ENCODE measurements at places on chromosomes 6 and 20.

- no peak for DNase-seq
Measured at GRCh38 chr20:24450624-24451376, 18.6 kb upstream of the SYNDIG1 start.

DNA sequence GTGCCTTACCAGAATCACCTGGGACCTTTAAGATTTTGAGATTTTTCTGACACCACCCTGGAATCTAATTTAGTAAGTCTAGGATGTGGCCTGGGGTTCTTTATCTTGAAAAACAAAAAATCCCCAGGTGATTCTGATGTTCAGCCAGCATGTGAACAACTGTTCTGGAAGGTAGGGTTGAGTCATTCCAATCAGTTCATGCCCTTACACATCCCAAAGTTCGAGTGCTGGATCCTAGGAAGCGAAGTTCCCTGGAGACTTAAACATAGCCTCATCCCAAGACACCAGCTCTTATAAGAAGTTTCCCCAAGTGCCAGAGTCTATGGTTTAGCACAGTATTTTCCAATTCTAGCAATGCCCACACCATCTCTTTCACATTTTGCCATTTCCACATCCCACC, 6.3 kb upstream of the TSHZ2 start:
- DNase-seq: no peak

GRCh38 chr6:31403283-31404060, at the start of gene MICA:
Gene MICA (plus strand): TSS chr6:31403595. CDS start chr6:31403633, 38 bp downstream.
- no peak for DNase-seq

GRCh38 chr6:54680531-54680930, 166.0 kb upstream of the FAM83B start:
- DNase-seq: no peak

- DNase-seq: no peak
Measured at GRCh38 chr6:103680116-103680515, 1179.6 kb downstream of the HACE1 start.

DNA sequence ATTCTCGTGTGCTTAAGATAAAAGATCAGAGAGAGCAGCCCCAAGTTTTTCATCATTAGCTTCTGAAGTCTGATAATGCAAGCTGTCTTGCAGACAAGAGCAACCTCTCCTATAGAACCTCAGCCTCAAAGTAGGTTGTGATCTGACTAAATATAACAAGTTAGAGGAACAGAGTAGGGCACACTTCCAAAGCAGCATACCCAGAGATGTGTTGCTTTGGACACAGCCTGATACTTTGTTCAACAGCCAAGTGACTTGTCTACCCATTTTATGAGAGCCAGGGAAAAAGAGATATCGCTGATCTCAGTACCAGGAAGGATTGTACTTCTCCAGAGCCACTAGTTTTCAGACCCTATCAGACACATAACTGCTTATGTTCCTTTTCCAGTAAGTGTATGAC, 44.2 kb upstream of the OPRM1 start:
- DNase-seq: no peak

DNA sequence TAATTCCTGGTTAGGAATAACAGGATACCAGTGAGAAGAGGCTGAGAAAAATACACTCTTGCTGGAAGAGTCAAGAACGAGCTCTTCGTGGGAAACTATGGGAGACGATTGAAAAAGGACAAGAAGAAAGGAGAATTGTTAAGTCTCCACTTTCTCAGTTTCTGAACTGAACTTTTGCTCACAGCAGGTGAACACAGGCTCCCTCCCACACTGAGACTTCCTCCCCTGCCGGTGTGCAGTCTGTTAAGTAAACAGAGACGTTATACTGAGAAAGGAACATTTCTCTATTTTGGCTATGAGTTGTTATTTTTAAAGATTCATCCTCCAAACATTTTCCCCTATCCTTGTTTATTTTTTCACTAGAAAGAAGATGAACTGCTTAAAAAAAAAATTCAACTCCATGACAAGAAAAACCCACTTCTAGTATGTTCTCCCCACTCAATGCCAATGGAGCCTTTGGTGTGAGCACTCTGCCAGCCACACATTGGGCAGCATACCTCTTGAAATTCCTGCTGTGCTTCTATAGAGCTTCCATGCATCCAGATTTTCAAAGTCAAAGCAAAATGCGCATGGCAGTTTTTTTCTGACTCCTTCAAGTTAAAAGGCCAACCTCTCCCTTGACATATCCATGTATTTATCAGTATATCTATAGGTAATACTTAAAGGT, 250.5 kb downstream of the ESR1 start:
- no peak for DNase-seq

- no peak for DNase-seq
Measured at GRCh38 chr20:11728937-11729336, 188.8 kb upstream of the BTBD3 start.

- no peak for DNase-seq
Measured at GRCh38 chr6:72788188-72788587, 166.3 kb downstream of the KCNQ5 start.

DNA sequence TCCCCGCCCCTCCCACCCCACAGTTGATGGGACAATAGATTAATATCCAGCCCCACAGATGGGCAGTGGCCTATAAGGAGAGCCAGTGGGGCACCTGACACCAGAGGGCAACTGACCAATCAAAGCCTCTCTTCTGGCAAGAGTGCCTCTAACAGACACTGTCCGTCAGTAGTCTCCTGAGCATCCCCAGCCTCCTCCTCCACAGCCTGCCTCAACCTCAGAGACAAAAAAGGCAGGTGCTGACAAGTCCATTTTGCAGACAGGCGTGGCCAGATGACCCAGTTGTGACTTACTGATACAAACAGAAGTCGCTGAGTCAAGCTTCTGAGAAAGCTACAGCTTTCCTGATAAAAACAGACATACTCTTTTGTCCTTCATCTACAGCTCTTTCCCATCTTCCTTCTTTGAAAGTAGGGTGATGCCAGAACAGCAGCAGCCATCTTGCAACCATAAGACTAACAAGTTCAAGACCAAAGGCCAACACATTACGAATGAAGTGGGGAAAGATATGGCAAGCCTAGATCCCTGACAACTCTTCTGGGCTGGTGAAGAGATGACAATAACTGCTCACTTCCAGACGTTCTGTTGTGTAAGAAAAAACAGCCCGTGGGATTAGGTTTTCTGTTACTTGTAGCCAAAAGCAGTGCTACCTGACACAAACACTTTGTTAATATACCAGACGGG, 12.3 kb downstream of the PPIL1 start:
- DNase-seq: no peak

DNA sequence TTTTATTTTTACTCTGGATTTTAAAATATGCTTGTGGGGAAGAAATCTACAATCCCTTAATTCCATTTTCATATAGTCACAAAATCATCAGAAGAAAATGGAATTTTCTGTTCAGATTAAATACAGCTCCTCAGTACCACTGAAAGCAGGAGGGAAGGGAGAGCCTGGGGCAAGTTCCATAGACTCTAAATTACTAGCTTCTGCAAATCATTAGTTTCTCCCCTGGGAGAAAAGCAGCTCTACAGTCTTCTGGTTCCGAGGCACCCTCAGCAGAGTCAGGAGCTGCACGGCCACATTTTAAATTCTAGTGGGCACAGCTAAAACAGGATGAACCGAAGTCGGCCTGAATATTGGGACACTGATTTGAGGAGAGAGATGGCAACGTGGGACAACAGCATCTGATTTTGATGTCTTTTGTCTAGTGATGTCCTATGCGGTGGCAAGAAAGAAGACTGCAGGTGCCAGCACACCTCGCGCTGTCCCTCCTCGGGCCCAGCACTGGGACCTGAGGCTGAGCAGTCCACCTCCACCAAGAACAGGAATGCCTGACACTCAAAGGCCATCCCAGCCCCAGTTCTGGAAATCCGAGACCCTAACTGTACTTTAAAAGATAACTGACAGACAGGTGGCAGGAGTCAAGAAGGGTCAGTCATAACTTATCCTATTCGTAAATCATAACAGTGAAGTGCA, 90.7 kb downstream of the FOXC1 start:
- DNase-seq: no peak

GRCh38 chr6:72417759-72418158, 204.1 kb upstream of the KCNQ5 start:
- no peak for DNase-seq

- no peak for DNase-seq
Measured at GRCh38 chr20:34180460-34181120, 60.6 kb upstream of the ASIP start.

DNA sequence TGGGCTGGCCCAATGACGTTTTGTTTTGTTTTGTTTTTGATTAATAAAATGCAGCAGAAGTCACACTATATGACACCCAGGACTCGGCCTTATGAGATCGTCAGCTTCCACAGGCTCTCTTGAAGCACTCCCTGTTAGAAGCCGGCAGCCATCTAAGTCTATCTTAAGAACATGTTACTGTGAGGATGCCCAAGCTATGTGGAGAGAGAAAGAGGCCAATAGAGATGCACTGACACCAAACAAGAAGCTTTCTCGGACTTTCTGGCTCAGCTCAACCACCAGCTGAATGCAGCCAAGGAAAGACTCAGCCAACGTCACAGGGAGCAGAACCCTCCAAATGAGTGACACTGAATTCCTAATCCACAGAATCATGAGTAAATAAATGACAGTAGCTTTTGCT, 14.0 kb downstream of the SGK1 start:
- no peak for DNase-seq

GRCh38 chr6:105163183-105163582, 16.6 kb downstream of the POPDC3 start:
- no peak for DNase-seq

GRCh38 chr20:8402798-8403197, 270.7 kb downstream of the PLCB1 start:
- DNase-seq: no peak

- no peak for DNase-seq
Measured at GRCh38 chr6:9623985-9624384, 790.9 kb downstream of the TFAP2A start.

All from NCI-H1694 treated with DMSO at 0.1 percent for 48 hours (cell line).